Aortic smooth muscle cell (primary cell): ENCODE measurements at places on chromosomes 16 and 17. TPM values are rescaled to one million over a fixed set of nuclear protein-coding genes. Genes with fewer than 3 reads are reported as not detected.

Gene WDR81
- 24.0 and 25.4 TPM in 2 replicates for total RNA-seq

Gene CHD9NB
- total RNA-seq, result 0.66 and 1.1 TPM in 2 replicates

Gene ETV4
- total RNA-seq, result 2.7 and 3.2 TPM in 2 replicates

Gene SOCS7
- total RNA-seq, result 9.8 and 10.1 TPM in 2 replicates

Gene KCTD19
- total RNA-seq, result under 0.01 TPM in 1 of 2 replicates, not detected in the other

Gene TAC4
- not detected in 2 replicates for total RNA-seq

Gene RAC3
- total RNA-seq, result 4.4 and 4.8 TPM in 2 replicates

Gene SHCBP1
- 16.4 and 27.6 TPM in 2 replicates for total RNA-seq

Gene SP6
- 0.12 and 0.13 TPM in 2 replicates for total RNA-seq

Gene SPPL2C
- not detected in 2 replicates for total RNA-seq

Gene MARVELD3
- not detected in 2 replicates for total RNA-seq

Gene GAS2L2
- total RNA-seq, result not detected in 2 replicates

Gene GJC1
- total RNA-seq, result 17.8 and 19.0 TPM in 2 replicates

Gene KRT39
- total RNA-seq, result not detected in 2 replicates

Gene GGT6
- not detected in 2 replicates for total RNA-seq

Gene SLC5A11
- not detected in 2 replicates for total RNA-seq

Gene PLA2G10
- total RNA-seq, result not detected in 2 replicates
